ENCODE measurements at places on chromosomes 4 and X.

DNA sequence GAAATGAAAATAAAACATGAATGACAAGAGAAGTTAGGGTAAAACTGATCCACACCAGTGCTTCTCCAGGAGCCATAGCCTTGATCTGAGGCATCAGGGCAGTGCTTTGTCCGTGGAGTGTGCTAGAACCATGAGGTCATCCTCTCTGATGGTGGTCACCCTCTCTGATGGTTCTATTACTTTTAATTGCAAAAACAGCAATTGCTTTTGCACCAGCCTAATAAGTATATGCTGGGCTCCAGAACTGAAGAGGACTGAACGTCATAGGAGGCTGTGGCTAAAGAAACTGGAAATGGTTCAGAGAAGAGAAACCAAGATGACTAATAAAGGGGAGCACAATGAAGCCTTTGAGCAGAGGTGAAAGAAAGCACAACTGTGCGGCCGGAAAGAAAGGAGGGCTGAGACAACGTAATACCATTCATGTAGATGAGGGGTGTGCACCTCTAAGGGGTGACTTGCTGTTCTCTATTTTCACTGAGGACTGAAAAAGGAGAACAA, 17.0 kb upstream of the TMEM154 start:
- no peak for DNase-seq

- DNase-seq: no peak
Measured at GRCh38 chrX:8424912-8425311, 39.7 kb upstream of the VCX3B start.

GRCh38 chrX:72395237-72395636, 89.5 kb upstream of the CITED1 start:
- no peak for DNase-seq

DNA sequence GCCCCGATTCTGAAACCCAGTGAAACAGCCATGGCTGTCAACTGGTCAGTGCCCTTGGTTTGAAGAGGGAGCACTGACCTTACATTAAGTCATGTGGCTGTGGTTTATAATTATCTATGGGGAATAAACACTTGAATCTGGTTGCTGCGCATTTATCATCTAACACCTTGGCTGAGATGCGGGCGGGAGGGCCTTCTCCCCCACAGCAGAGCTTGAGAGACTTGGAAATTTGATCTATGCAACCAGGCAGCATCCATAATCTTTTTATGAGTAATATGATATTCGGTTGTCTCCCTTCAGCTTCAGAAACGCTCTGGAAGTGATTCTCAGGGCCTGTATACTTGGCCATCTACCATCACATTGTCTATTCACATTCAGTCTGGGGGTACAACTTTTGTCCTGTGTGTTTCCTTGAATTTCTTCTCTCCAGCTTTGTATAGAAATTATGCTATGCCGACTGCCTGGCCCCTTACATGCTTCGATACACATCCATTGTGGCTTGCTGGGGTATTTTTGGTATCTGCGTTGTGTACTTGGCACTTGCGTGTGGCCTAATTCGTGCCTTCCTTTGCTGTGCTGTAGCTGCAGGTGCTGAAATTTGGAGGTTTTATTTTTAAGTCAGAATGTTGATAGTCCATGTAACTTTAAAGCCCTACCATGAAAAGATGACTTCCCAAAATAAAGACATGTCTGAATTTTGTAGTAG, 321.6 kb downstream of the ARHGAP10 start:
- DNase-seq: no peak

- DNase-seq: no peak
Measured at GRCh38 chr4:110625576-110626257, 2.8 kb upstream of the PITX2 start.
